ENCODE measurements at places on chromosomes 12 and 14.

GRCh38 chr12:19886639-19887064 lies 447.4 kb downstream of the AEBP2 start:
- DNase-seq: no peak

GRCh38 chr14:24783791-24784190 lies 149.8 kb upstream of the GZMB start:
- DNase-seq: no peak

GRCh38 chr14:40983604-40984003 lies 623.1 kb upstream of the LRFN5 start:
- DNase-seq: no peak

GRCh38 chr12:57367121-57367520 lies 63.7 kb downstream of the R3HDM2 start:
- no peak for DNase-seq

GRCh38 chr12:42284157-42284556 lies 41.7 kb downstream of the ZCRB1 start:
- no peak for DNase-seq

GRCh38 chr14:104788161-104788818 lies 7.3 kb downstream of the AKT1 start:
- DNase-seq: no peak

- no peak for DNase-seq
Observed at GRCh38 chr14:100564512-100564911, 22.7 kb downstream of the BEGAIN start.

GRCh38 chr12:7973457-7973825 lies 37.5 kb upstream of the SLC2A3 start:
- no peak for DNase-seq

DNA sequence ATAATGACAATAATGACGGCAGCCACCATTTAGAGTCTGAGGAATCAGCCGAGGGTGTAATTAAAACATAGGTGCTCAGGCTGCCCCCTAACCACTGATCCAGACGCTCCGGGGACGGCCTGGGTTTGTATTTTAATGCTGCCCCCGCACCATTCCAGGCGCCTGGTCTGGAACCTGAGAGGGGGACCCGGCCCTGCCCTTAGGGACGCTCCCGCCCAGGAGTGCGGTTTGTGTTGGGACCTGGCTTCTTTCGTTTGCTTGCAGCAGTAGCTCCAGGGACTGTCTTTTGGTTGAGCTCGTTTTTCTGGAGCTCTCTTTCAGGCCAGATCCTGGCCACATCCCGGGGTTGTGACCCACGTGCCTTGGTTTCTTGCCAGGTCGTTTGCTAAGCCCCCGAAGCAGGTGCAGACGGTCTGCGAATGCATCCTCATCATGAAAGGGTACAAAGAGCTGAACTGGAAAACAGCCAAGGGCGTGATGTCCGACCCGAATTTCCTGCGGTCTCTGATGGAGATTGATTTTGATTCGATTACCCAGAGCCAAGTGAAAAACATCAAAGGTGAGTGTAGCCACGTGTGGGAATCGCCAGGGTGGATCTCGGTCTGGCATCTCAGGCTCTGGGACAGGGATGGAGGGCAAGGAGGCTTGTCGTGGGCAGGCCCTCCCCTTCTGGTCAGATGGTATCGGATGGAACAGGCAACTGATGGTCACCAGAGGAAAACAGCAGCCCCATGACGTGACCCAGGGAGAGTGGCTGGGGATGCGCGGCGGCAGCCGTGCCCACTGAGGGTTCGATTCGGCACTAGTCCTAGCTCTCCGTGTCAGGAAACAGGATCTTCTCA lies 63.5 kb downstream of the CCDC92 start:
- DNase-seq: no peak

GRCh38 chr12:45183246-45183645 lies 32.6 kb upstream of the ANO6 start:
- DNase-seq: no peak

DNA sequence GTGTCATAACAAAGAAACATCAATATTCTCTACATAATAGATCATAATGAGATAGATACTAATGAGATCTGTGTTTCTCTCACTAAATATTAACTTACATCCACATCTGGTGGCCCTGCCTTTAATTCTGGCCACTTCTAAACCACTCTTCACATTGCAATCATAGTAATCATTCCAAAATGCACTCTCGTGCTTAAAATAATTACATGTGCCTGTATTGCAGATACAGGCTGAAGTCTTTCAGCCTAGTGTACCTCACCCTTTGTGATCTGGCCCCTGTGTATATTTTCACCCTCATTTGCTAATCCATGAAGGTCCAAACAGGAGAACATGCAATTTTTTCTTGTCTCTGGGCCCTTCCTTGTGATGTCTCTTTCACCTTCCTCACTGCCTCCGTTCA lies 108.0 kb downstream of the LIN7A start:
- DNase-seq: no peak

DNA sequence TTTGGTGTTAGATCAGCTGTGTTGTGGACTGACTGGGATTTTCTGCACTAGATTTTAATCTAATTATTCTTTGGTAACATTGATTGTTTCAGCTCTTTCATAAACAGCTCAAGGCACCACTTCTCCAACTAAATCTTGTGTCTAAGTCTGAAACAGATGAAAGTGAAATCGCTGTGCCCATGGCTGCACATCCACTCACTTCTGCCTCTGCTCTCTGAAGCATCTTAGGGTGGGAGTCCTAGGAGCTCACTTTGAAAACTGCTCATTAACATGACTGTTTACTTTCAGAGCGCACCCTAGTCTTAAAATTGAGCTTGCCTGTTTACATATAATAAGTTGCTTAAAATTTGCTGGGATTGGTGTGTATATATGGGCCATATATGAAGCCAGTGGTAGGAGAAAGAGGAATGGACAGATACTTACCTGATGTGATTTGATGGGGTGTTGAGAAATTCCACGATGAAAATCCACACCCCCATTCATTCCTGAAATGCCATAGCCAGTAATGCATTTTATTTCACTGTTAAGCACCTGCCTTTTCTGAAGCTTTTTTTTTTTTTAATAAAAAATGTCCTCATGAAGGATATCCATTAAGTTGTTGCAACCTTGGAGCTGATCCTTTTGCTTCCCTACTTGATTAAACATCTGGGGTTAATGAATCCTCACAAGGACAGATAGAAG lies 52.8 kb downstream of the PPFIBP1 start:
- DNase-seq: no peak

- DNase-seq: peak; percentile 62
Observed at GRCh38 chr12:111430433-111431353, 25.0 kb downstream of the SH2B3 start.

DNA sequence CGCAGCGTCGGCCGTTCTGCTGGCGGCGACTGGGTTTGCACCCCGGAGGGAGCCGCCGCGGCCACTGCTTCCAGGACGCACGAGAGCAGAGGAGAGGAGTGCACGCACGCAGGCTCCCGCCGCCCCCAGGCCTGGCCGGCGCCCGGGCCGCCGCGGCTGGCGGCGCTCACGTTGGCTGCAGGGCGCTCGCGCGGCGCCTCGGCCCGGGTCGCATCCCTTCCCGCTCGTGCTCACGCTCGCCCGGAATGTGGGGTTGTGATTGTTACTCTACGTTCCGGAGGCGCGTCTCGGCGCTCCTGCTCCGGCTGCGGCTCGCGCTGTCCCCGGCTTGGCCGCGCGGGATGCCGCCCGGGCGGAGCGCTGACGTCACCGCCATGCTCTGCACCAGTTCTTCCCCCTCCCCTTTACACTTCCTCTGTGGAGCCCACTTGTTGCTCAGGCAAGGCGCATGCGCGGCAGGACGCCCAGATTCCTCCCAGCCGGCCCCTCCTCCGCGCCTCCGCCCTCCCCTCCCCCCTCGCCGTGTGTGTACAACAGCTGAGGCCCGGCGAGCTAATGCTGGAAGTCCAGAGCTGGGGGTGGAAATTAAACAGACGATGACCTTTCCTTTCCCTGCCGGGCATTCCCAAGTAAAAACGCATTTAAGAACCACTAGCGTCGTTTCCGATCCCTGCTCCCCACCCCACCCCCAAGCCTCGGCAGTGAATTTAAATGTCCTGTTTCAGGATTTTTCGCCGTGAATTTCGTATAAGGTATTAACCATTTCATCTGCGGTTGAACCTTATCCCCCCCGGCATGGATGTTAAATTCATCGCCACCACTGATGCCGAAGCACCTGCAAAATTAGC lies at the start of gene IRF2BPL:
IRF2BPL (minus strand) TSS at position 325 of the 848 bp plus-strand sequence. CDS start 916 bp downstream, outside the sequence.
- DNase-seq: peak; percentile 90

GRCh38 chr14:95504135-95505029 lies 12.1 kb downstream of the SYNE3 start:
- DNase-seq: no peak

- no peak for DNase-seq
Observed at GRCh38 chr14:54653712-54654469, 87.0 kb downstream of the SAMD4A start.

DNA sequence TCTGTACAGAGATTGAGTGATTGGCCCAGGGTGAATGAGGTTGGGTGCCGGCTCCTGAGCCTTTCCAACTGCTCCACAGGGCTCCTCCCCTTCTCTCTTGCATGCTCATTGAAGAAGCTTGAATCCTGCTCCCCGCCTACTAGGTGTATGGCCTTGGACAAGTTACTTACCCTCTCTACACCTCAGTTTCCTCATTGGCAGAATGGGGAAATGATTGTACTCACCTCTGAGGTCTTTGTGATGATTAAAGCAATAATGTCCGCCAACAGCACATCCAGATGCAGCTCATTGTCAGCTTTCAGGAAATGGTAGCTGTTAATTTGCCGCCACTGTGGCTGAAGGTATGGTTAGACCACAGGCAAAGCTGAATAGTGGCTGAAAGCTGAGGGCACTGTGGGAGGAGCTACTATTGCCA lies 174.1 kb downstream of the CRADD start:
- peak; percentile 45 for DNase-seq

GRCh38 chr12:11837216-11837934 lies 187.9 kb downstream of the ETV6 start:
- no peak for DNase-seq

- DNase-seq: no peak
Observed at GRCh38 chr14:52005625-52006024, 16.3 kb downstream of the RTRAF start.

Measured in effector memory CD8-positive, alpha-beta T cell (primary cell).